Fibroblast of upper back skin (primary cell): ENCODE measurements at places on chromosomes 4 and X.

DNA sequence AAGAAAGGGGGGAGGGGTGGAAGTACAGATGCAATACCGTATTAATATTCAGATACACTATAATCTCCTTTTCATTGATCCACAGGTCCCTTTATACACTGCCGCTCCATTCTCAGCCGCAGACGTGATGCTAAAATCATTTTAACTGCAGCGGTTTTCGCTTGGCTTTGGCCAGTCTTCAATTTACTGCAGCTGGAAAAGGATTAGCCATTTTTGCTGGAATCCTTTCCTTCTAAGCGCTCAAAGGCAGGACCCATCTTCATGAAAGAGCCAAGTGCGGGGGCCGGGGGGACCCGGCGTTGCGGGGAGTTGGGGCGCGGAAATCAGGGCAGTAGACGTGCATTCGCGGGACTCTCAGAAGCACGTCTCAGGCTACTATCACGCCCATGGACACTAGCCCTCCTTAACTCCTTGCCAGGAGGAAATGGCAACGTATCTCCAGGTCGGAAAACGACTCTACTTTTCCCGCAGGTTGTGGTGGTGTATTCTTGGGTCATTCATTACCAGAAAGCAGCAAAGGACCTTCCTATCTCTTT, 1.7 kb upstream of the PCDH10 start:
- no peak for DNase-seq

DNA sequence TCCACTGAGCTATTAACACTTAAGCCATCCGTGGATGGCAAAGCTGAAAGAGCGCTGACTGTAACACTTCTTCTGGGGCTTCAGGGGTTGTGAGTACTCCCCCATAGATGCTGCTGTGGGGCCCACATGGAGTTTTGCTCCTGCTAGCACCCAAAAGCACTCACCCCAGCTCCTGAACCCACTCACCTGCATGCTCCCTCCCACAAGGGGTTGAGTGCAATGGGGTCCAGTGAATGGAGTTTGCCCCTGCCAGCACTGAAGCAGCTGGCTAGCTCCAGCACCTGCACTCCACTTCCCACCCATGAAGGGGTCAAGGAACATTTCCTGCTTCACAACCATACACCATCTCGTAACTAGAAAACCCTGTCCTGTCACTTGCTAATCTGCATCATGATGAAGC, 78.9 kb downstream of the IL21 start:
- DNase-seq, result no peak

GRCh38 chrX:44480591-44480990, 62.1 kb downstream of the FUNDC1 start:
- no peak for DNase-seq

- no peak for DNase-seq
Measured at GRCh38 chr4:136862653-136863052, 669.6 kb downstream of the PCDH18 start.

DNA sequence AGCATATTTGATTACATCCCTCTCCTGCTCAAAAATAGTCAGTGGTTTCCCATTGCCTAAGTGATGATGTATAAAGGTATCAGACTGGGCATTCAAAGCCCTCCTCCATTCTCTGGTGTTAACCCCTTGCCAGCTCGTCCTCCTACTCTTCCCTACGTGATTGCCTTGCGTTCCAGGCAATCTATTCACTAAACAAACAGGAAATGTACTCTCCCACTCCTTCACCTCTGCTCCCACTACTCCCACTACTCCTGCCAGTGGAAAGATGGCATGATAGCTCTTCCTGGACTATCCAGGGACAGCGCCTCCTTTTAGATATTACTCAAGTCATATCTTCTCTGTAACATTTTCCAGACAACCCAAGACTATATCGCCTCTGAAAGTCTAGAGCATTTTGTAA, 5.8 kb downstream of the DGAT2L6 start:
- no peak for DNase-seq

- peak; percentile 72 for DNase-seq
Measured at GRCh38 chr4:81142744-81143143, 72.3 kb downstream of the PRKG2 start.

- peak; percentile 10 for DNase-seq
Measured at GRCh38 chrX:129593137-129593536, 53.1 kb downstream of the OCRL start.

DNA sequence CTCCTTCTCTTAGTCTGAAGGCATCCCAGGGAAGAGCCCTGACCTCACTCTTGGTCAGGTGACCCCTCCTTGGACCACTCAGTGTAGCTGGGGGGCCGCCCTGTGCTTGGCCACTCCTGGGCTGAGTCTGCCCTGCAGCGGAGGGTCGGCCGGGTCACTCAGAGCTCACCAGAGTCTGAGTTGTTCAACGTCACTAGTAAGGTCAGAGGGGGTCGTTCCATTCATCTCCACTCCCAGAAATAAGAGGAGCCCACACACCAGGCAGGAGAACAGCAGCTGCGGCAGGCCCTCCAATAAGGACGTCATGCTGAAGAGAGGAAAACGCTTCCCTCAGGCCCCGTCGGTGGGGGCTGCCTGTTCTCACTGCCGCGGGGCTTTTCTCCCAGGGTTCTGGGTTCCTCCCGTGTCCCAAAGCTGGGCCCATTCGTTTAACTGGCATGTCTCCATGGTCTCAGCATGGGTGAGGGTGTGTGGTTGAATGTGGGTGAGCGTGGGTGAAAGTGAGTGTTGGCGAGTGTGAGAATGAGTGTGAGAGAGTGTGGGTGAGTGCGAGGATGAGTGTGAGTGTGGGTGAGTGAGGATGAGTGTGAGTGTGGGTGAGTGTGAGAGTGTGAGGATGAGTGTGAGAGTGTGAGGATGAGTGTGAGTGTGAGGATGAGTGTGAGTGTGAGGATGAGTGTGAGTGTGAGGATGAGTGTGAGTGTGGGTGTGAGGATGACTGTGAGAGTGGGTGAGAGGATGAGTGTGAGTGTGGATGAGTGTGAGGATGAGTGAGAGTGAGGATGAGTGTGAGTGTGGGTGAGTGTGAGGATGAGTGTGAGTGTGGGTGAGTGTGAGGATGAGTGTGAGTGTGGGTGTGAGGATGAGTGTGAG, 47.7 kb downstream of the ING2 start:
- DNase-seq, result no peak

GRCh38 chrX:72371405-72371804, 65.7 kb upstream of the CITED1 start:
- no peak for DNase-seq

GRCh38 chr4:142369141-142369540, 477.0 kb downstream of the INPP4B start:
- DNase-seq, result peak; percentile 74

DNA sequence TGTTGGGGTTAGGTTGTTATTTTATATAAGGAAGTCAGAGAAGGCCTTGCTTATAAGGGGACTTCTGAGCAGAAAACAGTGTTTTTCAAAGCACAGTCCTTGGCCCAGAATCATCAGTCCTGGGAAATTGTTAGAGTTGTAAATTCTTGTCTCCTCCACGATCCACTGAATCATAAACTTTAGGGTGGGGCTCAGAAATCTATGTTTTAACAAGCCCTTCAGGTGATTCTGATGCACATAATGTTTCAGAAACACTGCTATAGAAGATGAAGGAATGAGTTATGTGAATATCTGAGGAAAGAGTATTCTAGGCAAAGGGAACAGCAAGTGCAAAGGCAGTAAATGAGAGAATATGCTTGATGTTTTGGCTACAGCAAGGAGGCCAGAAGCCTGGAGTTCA, 121.8 kb downstream of the COL4A6 start:
- DNase-seq, result no peak

GRCh38 chr4:109432696-109433095, 919 bp upstream of the SEC24B start:
- DNase-seq, result peak; percentile 82

DNA sequence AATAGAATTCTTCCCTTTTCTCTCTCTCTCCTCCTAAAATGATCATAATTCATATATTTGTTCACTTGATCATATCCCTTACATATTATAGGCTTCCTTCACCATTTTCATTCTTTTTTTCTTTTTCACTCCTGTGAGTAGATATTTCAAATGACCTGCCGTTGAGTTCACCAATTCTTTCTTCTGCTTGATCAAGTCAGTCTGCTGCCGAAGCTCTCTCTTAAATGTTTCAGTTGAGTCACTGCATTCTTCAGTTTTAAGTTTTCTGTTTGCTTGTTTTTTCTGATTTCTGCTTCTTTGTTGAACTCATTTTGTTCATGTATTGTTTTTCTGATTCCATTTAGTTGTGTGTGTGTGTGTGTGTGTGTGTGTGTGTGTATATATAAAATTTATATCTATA, 354.3 kb downstream of the GPAT3 start:
- DNase-seq, result peak; percentile 10

DNA sequence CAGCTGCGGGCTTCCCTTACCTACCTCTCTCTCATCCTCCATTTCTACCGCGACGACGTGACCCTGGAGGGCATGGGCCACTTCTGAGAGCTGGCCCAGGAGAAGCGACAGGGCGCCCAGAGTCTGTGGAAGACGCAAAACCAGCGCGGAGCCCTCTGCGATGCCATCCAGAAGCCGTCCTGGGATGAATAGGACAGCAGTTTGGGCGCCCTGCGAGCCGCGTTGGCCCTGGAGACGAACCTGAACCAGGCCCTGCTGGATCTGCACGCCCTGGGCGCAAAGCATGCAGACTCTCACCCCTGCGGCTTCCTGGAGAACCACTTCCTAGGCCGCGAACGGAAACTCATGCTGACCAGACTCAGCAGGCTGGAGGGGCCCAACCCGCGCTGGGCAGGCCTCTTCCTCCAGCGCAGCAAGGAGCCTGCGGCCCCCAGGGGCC, 52.7 kb upstream of the TMPRSS11F start:
- DNase-seq, result no peak
